ENCODE measurements at places on chromosomes 5 and 9.

DNA sequence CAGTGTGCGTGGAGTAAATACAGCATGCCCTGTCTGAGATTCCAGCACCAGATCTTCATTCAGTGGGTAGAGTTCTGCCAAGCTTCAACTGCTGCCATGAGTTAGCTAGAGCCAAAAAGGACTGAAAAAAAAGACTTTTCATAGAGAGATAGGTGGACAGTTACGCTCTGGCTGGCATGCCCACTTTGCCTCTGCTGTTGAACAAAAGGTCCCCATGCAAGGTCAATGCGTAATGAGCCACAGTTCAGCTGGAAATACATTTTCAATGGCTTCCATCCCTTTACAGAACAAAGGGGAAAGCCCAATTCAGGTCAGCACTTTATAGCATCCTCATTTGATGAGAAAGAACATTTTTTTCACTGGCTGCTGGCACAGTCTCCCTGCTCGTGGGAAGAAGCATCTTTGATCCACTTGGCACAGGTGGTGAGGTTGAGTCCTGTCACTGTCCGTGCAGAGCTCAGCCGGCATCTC, 86.9 kb upstream of the ERCC6L2 start:
- peak; percentile 30 for DNase-seq

DNA sequence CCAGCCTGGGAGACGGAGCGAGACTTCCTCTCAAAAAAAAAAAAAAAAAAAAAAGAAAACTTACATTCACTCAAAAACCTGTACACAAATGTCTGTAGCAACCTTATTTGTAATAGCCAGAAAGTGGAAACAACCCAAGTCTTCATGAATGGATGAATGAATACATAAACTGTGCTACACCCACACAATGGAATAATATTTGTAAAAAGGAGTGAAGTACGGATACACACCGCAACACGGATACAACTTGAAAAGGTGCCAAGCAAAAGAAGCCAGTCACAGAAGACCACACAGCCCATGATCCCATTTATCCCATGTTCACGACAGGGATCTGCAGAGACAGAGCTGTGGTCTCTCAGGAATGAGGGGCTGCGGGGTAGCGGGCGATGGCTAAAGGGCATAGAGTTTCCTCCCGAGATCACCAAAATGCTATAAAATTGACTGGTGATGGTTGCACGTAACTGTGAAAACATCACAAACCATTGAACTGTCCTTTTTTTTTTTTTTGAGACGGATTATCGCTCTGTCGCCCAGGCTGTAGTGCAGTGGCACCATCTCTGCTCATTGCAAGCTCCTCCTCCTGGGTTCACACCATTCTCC, 76.2 kb upstream of the COL5A1 start:
- DNase-seq = no peak

DNA sequence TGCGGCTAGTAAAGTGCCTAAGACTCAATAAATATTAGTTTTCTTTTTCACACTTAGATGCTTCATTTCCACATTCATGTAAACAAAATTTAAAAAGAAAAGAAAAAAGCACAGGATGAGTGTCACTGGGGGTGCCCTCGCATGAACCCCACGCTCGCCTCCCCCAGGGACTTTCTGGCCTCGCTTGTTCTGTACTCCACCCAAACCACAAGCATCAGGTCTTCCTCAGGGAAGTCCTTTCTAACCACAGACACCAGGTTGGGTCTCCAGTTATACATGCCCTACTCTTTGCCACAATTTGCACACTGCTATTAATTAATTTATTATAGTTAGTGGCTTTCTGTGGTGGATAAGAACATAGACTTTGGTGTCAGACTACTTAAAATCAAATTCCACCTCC, 92.4 kb downstream of the RORB start:
- DNase-seq = no peak

DNA sequence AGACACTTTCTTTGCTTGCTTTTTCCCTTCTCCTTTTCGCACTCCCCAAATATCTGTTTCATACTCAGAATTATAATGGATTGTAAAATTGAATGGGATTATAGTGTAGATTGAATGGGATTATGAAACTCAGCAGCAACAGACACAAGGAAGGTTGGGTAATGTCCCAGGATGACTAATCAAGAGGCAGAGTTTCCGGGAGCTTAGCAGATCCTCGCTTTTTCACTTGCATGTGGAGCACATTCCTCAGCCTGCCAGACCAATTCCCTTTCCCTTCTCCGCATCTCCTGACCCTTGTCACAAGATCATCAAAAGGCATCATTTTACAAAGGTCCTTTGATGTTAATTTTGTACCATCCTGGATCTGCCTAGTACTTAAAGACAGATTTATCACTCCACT, 55.1 kb upstream of the SLC1A1 start:
- no peak for DNase-seq

DNA sequence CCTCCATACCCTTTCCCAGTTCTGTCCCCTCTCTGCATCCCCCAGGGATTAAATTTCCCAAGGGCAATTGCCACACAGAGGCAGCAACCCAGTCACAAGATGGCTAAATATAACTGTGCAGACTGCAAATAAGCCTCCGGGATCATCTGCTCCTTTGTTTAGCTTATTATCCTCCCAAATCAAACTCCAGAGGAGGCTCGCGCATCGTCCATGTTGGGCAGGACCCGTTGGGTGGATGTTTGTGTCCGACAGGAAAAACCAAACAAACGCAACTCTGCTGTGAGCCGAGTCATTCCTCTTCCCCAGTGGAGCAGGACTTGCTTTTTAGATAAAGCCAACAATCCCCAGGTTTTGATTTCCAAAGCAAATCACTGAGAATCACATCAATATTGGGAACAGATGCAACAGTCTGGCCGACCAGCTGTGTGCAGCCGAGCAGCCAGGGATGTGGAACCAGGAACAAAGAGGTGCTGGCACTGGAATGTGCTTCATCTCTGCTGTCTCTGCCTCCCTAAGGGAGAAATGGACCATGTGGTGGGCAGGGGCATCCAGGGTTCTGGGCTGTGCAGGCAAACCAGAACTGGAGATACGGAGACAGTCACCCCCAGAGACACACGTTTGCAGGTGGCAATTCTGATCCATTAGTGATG, 89.8 kb downstream of the PTTG1 start:
- no peak for DNase-seq

DNA sequence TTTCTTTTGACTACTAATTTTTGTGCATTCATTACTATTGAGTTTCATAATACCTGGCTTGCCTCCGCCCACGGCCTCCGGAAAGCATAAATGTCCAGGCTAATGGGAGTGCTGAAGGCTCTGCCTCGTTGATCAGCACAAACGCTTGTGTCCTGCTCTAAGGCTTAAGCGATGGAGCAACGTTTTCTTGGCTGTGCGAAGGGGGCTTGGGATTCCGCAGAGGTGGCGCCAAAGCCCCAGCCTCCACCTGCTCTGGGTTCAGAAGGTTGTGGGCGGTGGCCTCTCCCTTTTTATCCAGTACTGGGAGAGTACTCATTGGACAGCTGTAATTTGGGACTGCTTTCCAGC, 19.7 kb downstream of the ANXA2R start:
- DNase-seq = no peak

GRCh38 chr5:130055572-130055971, 151.3 kb downstream of the CHSY3 start:
- no peak for DNase-seq

DNA sequence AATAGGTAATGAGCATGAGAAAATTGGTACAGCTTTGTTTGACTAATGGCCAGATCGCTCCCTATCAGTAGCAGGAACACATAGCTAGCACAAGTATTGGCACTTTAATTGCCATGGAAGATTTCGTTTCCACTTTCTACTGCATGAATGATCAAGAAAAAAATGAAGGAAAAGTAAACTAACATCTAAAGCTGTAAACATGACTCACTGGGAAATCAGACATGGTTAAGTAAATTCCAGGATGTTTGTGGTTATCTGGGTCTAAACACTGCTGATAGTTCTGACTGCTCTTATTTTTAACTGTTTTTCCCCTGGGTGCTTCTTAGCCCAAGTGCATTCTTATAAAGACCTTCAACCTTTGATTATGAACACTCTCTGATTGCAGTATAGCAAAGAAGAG, 388.9 kb downstream of the NR2F1-AS1 start:
- no peak for DNase-seq

DNA sequence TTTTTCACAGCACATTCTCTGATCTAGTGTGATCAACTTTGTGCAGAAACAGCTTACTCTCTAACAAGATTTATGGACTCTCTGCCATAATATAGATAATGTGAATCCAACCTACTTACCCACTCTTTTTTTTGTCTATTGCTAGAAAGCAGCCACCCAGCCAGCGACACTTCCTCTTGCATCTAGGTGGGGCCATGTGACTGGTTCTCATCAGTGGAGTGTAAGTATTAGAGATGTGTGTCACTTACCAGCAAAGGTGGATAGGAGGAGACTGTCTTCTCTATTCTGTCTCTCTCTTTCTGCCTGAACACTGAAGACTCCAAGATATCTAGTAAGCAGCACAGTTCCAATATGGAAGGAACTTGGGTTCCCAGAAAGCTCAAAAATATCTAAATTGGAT, 174.8 kb downstream of the MCTP1 start:
- DNase-seq = no peak

DNA sequence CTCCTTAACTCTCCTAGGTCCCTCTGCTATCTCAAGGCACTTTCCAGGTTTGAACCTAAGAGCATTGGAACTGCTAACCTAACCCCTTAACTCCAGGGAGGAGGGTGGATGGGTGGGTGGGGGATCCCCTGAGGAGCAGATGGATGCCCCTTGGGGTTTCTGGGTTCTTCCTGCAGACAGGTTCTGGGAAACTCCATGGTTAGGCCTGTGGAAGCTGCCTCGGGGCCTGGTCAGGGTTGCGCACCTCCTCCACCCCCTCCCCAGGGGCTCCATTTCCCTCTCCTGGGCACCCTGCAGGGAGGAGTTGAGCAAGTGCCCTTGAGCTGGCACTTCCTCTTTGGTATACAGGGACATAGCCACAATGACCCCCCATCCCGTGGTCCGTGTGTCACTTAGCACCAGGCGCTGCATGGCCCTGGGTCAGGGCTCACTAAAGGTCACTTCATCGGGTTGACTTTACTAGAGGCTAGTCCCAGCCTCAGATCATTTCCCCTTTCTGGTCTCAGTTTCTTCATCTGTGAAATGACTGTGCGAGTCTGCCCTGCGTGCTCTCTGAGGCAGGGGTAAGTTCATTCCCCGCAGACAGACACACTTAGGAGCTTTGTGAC, 16.0 kb downstream of the CXXC5 start:
- no peak for DNase-seq

DNA sequence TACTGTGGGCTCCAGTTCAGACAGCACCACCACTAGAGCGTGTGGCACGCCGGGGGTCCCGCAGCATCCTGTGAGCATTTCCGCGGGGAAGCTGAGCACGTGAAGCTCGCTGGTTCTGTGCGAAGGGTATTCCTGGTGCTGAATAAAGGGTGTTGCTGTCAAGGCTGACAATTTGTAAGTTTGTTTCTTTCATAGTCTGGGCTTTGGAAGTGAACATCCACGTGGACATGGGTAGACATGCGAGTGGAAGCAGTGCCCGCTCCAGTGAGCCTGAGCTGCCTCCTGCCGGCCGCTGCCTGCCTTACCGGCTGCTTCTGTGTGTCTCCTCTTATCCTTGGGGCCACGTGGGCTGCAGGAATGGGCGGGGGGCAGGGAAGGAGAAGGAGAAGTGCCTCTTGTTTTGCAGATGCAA, 14.7 kb downstream of the NDUFS6 start:
- DNase-seq = no peak

DNA sequence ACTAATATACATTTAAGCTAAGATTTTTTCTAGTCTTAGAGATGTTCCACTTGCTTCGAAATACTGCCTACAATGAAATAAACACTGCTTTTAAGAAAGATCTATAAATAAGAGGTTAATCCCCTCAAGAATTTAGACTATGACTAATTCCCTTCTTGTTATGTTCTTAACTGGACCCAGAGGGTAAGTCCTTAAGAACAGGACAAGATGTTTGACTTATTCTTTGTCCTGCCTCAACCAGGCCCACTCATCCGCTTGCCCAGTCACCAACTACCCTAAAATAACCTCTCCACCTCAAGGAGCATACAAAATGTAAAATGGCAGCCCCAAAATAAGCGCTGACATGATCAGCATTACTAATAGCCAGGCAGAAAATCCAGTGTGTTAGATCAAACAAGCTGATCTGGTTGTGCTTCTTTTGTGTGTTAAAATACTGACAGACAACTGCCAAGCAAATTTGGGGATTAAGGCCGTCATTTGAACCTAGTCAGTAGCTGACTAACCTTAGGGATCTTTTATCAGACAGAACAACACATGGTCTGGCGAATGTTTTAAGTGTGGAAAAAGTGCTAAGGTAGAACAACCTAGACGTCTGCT, 93.7 kb upstream of the SMC5 start:
- no peak for DNase-seq

DNA sequence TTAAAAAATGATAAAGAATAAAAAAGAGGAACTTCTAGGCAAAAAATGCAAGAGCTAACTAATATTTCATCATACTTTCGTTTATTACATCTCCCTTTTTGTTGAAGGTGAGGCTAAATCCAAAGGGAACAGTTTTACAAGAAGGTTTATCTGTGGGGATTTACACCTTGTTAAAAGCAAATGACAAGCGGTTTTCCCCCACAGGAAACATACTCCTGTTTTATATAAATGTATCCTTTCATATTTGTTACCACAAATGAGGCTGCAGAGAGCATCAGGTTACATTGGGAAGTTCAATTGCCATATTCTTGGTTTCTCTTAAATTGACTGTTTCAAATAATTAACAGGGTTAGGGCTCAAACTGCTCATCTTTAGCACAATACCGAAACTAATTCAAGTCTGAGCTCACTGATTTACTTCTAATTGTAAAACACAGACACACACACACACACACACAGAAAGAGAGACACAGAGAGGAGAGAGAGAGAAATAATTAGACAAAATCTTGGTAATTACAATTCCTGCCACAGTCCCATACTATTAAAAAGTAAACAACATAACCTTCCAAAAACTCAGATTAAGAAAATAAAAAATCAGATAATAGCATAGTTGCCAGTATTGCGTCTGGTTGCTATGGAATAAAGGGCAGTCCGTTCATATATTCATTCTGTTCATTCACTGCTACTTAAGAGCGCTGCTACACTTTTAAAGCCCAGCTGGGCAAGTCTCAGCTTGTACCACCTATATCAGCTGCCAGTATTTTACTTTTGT, 17.1 kb downstream of the RFX3 start:
- no peak for DNase-seq

- DNase-seq = no peak
Observed at GRCh38 chr5:170216257-170216864, 16.4 kb upstream of the C5orf58 start.

GRCh38 chr5:102799017-102799416, 43.9 kb downstream of the PAM start:
- no peak for DNase-seq

- DNase-seq = no peak
Observed at GRCh38 chr5:103895738-103896137, 333.1 kb upstream of the NUDT12 start.

GRCh38 chr5:79171635-79172245, 60.1 kb downstream of the BHMT start:
- DNase-seq = no peak

DNA sequence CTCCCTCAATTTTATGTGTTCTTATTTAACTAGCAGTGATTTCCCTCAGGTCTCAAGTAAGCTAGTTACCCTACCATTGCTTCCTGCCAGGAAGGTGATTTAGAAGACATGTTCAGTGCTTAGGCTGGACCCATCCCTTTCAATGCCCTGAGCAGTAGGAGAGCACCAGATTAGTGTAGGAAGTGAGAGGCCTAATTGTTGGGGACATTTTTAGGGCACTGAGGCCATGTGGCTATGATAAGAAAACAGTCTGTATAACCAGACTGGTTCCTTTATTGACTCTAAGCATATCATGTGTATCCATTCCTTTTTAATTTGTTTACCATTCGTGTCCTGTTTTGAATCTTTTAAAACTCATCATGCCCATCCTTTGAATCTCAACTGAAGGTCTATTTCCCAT, 312.3 kb upstream of the PRR16 start:
- DNase-seq = no peak

- DNase-seq = no peak
Observed at GRCh38 chr5:72659726-72660125, 152.5 kb upstream of the ZNF366 start.

All from substantia nigra (tissue), 51 donors.